ENCODE measurements at places on chromosomes 5 and 9.

DNA sequence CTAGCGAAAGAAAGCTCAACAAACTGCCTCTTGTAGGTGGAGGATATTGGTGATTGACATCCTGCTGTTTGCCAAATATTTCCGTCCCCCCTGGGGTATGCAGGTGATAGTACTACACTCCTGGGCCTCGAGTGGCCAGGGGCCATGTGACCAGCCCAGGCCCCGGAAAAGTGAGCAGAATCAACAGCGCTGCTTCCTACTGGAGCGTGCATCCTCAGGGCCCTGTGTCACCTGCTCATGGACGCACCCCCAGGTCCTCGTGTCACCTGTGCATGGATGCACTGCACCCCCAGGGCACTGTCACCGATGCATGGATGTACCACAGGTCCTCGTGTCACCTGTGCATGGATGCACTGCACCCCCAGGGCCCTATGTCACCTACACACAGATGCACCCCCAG lies 43.8 kb downstream of the ADAMTS16 start:
- no peak for DNase-seq

DNA sequence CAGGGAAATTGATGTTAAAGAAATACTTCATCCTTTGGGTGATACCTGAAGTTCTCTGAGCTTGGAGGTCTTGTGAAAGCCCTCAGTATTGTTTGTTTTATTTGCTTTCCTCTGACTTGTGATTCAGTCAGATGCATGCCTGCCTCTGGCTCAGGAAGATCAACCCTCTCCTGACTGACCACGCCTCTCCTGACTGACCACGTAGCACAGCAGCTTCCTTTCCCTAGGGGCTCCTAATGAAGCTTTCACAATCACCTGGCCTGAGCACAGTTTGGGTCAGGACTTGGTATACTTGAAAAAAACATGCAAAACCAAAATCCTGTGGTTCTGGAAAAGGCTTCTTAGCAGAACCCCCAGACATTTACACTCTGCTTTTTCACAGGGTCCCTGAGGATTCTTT lies 3.8 kb downstream of the TGFBI start:
- peak; percentile 18 for DNase-seq

- no peak for DNase-seq
Observed at GRCh38 chr5:173010021-173010420, 26.4 kb downstream of the ATP6V0E1 start.

- no peak for DNase-seq
Observed at GRCh38 chr9:130219661-130220096, 45.9 kb upstream of the HMCN2 start.

DNA sequence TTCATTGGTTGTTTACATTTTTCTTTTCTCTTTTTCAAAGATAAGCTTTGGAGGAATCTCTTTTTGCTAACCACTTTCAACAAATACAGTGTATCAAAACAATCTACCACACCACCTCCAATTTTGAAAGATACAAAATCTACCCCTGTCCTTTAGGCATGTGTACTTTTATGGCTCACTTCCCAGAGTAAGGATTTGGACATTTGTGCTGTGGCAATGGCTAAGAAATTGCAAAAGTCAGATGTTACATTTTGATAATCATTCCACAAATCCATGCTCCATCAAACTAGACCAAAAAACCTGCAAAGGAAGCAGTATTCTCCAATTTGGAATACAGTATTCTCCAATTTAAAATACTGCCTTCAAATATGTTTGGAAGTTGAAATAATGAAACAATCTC lies 204.9 kb downstream of the MCTP1 start:
- peak; percentile 25 for DNase-seq

GRCh38 chr9:117696154-117696553 lies 8.0 kb upstream of the TLR4 start:
- peak; percentile 88 for DNase-seq

DNA sequence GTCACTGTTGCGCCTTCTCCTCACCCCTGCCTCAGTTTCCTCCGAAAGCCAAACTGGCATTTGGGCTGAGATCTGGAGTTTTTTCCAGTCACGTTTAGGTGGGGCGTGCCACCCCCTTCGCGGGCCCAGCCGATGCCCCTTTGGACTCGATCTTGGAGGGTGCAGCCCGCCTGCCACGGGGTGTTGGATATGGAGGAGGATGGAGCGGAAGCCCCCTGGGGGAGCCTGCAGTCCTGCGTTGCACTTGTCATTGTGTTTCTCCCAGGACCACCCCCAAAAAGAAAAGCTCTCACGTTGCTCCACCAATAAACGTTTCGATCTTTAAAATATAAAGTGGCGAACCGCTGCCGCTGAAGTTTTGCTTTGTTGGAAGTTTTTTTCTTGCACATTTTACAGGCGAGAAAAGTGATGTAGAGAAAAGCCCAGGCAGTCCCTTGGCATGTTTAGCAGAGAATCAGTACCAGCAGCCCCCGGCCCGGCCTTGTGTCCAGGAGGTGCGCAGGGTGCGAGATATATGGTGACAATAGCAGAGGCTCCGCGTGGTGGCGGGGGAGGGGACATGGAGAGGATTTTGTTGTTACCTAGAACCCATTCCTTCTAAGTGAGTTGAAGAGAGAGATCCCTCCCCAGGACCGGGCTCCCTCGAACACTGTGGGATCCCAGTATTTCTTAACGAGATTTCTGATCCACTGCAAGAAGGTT lies 681 bp downstream of the F2R start:
- DNase-seq: no peak

GRCh38 chr5:35409361-35409760 lies 179.1 kb upstream of the PRLR start:
- no peak for DNase-seq

DNA sequence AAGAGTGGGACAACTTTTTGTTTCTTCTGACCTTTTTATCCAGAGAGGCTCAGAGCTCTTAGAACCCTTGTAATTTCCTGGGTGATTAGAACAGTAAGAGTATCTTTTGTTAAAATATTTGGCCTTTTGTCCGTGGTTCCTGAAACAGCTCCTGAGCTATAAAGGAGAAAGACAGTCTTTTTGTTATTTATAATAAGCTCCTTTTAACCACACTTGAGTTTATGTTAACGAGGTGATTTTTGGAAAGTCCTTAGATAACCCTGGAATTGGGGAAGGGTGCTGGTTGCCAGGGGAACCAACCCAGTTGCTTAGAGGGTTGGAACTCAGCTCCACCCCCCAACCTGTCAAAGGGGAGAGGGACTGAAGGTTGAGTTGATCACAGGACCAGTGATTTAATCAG lies 4.8 kb downstream of the ZNF483 start:
- no peak for DNase-seq

- no peak for DNase-seq
Observed at GRCh38 chr9:116360989-116361388, 207.4 kb downstream of the PAPPA start.

- no peak for DNase-seq
Observed at GRCh38 chr5:53871050-53871449, 310.6 kb downstream of the NDUFS4 start.

Measured in AML-193 (cell line).